SIG-M5 (cell line): ENCODE measurements at places on chromosomes 13 and 19.

DNA sequence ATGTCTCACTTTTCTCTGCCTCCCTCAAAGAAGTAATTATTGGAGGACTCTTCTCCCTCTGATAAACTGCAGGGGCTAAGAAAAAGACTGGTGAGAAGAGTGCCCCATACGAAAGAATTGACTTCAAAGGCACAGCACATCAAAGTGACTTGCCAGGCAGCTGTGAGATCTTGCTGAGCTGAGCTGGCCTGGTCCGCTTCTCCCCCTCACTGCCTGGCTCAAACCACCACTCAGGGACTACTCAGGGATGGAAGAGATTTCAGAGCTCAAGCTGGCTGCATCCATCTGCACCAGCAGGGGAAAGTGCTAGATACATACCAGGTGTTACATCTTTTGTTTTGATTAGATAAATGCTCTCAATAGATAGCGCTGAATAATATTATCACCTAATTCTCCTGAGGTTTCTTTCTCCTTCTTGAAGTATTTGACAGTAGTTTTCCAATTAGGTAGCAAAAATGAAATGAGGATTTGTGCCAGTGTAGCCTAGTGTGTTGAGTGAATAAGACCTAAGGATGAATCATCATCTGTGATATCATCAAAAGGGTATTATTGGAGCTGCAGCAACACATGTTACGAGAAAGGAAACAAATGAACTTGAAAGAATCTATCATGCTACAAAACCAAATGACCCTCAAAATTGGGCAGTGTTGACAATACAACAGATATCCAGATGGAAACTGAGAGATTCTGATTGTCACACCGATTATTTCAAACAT, 379.8 kb downstream of the TBC1D4 start:
- DNase-seq: no peak

DNA sequence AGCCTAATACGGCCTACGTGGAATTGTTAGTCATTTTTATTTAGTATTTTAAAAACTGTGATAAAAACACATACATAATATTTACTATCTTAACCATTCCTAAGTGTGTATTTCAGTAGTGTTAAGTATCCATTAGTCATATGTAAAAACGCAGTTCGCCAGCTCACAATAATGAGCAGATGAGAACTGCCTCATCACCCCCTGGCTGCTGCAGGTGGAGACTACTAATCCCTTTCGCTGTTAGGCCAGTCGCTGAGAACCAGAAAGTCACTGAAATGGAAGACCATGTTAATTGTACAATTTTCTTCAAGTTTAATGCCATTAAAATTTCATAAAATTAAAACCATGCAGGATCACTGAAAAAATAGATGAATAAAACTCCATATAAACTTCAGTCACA, 1.6 kb downstream of the ESD start:
- DNase-seq: no peak

- no peak for DNase-seq
These were observed 43.5 kb downstream of the TRPM4 start for GRCh38 chr19:49201042-49201441.

DNA sequence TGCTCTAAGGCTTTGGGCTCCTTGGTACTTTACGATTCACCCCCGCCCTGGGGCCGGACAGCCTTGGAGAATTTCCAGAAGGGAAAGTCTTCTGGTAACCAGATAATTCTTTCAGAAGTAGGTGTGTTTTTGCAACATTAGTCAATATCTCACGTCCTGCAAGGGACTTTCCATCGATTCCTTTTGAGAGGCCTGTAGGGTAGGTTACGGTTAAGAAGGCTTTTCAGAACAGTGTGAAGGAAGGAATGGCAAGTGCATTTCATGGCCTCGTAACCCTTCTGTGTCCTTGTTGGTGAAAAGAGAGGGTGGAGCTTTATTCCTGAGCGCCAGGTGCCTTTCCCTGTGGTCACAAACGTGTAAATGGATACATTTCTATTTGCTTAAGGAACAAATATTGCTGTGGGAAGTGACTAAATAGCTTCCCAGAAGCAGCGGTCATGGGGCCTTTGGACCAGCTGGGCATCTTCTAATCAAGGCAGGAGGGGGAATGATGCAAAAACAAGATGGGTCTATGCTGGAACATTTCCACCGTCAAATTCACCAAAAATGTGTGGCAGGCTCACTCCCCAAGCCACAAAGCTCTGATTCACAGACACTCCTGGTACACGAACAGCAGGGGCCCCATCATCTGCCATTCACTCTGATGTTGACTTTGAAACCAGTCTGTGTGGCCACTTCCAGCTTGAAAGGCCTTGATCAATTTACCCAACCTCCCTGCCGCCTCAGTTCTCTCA, 99.2 kb downstream of the ANKRD10 start:
- no peak for DNase-seq

DNA sequence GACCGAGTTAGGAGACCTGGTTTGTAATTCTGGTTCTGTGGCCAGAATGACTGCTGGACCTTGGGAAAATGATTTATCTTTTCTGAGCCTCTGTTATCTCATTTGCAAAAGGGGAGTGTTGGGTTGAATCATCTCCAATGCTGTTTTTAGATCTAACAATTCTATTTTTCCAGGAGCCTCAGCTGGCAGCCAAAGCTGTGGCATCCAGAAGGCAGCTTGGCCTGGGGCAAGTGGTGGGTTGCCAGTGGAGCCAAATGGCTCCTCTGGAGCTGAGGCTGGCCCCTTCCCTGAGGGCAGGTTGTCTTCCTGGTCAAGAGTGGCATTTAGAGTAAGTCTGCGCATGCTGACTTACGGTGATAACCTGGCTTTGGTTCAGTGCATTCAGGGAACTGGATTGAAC, 21.3 kb downstream of the B3GLCT start:
- no peak for DNase-seq

- no peak for DNase-seq
These were observed 40.7 kb upstream of the SPATA13 start for GRCh38 chr13:24119626-24120508.

GRCh38 chr19:28905996-28906395, 307.0 kb downstream of the UQCRFS1 start:
- DNase-seq: no peak

DNA sequence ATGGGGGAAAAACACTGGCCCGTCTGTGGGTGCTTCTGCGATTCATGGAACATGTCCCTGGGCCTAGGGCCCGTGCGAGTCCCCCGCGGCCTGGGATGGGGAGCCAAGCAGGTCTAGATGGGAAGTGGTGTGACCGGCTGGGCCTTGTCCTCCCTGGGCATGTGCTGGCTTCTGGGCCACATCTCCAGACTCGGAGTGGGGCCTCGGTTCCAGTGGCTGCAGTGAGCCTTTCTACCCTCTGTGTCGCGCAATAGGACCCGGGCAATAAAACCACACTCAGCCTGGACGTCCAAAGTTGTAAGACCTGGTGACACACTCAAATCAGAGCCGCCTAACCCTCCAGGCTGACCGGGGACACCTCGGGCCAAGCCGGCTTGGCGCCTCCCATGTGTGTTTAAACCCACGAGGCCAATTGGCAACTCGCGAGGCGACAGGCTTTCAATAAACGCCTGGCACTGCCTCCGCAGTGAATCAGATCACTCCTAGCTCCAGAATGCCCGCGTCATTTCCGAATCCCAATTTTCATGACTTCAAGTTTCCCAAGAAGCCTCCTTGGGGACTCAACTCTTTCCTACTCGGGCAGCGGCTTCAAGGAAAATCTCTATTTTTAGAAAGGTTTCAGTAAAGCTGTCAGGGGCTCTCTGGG, 57.3 kb downstream of the KLF2 start:
- no peak for DNase-seq

DNA sequence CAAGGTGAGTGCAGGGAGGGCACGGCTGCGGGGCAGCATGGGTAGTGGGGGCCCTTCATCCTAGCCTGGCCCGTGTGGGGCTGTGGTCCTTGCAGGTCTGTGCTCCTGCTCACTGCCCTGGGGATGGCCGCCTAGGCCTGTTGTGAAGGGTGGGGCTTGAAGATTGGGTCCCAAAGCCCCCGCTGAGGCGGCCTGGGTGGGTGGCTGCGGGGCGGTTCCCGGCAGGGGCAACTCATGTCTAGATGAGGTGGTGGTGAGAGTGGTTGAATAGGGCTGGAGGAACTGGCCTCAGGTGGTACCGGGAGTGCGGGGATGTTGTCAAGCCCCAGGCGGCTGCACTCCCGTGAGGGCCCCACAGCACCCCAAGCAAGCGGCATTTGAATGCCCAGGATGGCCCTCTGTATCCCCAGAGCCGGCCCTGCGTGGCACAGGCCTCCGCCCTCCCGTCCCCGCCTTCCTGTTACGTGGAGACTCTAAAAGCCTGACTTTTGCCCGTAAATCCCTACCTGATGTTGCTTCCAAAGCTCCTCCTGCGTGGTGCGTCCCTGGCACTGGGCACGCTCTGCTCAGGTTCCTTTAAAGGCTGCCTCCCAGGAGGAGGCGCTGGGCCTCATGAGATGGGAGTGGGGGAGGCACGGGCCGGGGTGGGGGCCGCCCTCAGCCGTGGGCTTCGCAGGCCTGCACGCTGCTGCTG, 15.0 kb downstream of the SPPL2B start:
- DNase-seq: no peak

- DNase-seq: no peak
These were observed 427 bp downstream of the RTBDN start for GRCh38 chr19:12833738-12834565.
